Caco-2 (cell line): ENCODE measurements at places on chromosomes 1 and 21.

DNA sequence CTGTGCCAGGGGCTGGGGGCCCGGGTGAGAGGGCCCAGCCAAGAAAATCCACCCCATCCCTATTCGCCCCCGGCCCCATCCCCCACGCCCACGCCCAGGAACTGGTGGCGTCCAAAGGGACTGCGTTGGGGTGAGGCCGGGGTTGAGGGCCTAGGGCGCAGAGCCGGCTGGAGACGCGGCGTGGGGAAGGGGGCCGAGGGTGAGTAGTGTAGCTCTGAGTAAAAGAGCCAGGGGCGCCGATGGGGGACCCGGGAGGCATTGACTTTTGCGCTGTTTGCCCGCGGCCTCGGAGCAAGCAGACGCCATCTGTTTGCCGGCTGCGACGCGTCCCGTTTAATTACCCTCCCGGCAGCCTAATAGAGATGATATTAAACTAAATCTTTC, 3.5 kb upstream of the DMRTA2 start:
- no peak for DNase-seq

GRCh38 chr1:69569576-69570328, 2.0 kb downstream of the LRRC7 start:
- DNase-seq: no peak

GRCh38 chr1:43836267-43836951, 97.2 kb upstream of the ARTN start:
- no peak for DNase-seq

DNA sequence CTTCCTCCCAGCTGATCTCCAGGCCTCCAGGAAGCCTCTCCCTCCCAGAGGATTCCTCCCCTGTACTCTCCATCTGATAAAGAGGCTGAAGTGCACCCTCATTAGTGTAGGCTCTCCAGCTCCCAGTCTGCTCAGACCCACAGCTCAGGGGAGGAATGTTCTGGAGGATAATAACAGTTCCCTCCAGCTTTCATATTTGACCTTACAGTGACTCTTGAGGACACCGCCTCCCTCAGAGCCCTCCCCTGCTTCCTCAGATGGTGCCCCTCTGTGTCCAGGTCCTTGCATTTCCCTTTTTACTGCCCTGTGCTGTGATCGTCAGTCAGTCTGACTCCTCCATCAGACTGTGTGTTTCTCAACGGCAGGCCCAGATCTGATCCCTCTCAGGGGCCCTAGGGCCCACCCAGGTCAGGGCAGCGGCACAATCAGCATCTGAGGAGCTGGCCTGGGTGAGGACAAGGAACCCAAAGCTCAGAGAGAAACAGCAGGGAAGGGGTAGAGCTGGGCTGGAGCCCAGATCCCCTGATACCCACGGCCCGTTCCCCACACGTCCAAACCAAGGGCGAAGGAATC, 1.1 kb upstream of the SHISAL2A start:
- DNase-seq: no peak

GRCh38 chr1:5637171-5637570, 355.1 kb downstream of the NPHP4 start:
- DNase-seq: no peak

DNA sequence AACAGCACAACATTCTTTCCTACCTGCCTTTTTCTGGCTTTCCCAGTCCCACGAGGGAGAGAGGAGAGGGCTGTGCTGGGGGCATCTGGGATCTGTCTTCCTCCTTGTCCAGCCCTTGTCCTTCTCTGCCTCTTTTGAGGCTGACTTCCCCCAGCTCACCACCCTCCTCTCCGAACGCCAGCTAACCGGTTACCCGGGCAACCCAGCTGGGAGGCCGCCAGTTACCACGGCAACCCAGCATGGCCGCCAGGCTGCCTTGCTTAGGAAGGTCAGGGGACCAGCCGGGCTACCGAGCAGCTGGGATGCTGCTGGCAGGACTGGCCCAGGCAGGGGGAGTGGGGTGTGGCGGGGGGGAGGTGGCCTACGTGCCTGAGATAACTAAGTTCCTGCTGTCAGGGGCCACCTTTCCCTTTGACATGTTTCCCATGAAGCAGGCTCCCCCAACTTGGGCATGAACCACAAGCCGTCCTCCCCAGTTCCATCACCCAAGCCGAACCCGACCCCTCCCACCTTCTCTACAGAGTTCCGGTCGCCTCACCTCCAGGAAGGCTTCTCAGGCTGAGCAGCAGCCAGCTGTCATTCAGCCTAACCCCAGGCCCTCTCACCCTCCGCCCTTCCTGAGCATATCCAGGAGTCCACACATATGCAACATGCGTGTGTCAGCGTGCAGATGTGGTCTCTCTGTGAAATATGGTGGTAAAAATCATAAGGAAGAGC, 8.7 kb downstream of the PLEKHA6 start:
- peak; percentile 42 for DNase-seq

GRCh38 chr1:1544544-1544943, 4.1 kb upstream of the TMEM240 start:
- DNase-seq: no peak

- no peak for DNase-seq
Measured at GRCh38 chr1:14482784-14483450, 115.6 kb upstream of the KAZN start.

GRCh38 chr1:204222764-204223055, 8.9 kb upstream of the GOLT1A start:
- no peak for DNase-seq

DNA sequence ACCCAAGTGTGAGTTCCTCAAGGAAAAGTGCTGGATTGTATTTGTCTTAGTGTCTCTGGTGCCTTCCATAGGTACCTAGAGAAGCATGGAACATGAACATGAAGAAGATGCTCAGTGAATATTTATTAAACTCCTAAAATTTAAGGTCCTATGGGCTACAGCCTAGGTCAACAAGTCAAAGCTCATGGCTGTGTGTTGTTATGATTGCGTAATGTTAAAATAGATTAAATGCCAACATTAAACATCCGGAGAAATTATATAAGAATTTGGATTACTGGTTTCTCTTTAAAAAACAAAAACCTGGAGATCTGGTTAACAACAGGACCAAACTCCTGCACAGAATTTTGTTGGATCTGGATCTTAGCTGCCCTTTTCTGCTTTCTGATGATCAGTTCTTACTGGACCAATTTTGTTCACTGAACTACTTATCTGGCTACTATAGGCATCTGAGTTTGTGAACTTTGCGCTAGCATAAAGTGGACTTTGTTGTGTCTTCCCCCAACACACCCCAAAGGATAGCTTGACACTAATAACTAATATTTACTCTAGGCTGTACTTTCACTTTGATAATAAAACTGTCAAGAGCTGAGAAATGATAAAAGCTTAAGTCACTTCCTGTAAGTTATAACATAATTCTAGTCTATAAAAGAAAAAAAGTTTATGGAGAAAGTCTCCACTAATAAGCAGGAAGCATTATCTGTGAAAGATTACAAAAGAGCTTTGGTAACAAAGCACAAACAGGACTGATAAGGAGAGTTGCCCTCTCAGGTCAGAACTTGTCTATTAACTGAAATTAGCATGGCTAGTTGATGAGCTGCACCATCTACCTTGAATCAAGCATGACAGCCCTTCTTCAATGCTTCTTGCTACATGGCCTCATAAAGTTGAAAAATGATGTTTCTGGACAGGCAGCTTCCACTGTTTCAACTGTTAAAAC, 20.7 kb downstream of the F5 start:
- DNase-seq: no peak

DNA sequence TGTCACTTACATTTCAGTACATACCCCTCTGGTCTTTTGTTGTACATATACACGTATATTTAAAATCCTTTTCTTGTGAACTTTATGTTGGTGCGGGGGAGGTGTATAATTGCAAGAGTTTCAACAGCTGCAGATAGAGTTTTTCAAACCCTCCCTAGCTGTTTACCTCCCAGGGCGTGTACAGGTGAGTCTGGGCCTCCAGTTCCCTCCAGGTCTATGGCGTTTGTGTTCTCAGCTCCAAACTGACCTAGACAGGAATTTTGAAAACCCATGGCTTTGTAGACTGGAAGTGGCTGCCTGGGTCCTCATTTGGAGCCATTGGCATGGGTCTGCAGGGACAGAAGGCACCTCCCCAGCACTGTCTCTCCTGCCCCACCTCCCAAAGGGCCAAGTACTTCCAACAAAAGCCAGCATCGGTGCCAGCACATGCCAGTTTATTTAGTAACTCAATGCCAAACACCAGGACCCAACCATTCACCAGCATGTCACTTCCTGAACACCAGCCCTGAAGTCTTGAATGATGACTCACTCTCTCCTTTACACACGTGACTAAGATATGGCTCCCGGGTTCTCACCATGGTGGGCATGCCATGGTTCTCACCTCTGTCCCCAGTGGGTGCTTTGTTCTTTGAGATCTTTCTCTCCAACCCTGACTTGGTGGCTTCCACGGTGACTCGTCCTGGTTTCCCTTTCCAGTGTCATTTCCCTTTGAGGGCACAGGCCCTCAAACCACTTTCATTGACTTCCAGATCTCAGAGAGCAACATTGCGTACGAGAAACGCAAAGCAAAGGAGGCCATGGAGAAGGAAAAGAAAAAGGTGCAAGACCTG, 57.3 kb upstream of the EFHD2 start:
- no peak for DNase-seq

- DNase-seq: no peak
Measured at GRCh38 chr1:238329671-238330070, 438.9 kb upstream of the ZP4 start.

DNA sequence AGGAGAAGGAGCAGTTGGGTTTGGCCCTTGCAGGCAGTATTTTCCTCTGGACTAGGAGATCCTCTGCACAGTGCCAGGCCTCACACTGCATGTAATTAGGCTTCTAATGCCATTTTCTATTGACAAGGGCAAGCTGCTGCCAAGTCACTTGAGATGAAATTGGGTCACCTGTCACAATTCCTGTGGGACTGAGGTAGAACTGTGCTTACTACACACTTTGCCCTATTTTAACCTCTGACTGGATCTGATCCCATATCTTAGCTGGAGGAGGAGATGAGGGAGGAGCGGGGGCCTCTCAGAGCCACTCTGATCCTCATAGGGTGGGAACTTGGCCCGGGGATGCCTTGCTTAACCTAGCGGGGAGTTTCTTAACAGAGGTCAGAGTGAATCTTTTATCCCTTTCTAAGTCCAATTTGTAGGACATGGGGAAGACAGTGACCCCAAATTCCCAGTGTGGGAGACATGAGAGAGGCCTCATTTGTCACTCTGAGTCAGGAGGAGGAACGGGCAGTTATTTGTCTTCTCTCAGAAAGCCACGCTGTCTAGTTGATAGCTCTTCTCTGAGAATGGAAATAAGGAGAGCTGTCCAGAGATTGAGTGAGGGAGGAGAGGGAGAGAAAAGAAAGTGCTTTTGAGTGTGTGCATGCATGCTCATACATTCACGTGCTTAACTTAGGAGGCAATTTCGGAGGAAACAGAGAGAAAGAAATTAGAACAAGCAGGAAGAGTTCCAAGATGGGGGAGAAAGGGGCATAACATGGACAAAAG, 121.3 kb downstream of the CACNA1E start:
- no peak for DNase-seq

DNA sequence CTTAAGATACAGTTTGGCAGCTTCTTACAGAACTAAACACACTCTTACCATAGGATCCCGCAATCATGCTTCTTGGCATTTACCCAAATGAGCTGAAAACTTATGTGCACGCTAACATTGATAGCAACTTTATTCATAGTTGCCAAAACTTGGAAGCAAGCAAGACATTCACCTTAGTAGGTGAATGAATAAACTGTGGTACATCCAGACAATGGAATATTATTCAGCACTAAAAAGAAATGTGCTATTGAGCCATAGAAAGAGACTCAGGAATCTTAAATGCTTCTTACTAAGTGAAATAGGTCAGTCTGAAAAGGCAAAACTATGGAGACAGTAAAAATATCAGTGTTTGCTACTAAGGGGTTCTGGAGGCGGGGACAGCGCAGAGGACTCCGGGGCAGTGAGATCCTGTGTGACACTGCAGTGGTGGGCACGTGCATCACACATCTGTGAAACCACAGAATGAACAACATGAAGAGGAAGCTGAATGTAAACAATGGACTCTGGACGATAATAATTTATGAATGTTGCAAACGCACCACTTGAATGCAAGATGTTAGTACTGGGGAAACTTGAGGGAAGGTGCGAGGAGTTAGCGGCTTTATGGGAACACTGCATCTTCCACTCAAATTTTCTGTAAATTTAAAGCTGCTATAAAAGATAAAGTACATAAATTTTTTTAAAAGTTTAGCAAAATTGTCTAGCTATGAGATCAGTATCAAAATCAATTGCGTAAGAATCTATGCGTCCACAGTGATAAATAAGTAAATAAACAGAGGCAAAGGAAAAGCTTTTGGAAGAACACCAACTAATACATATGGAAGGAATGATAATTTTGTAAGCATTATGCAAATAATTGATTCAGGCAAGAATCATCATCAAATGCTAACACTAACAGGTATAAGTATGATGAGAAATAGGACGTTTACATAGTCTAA, 15.4 kb upstream of the SPATC1L start:
- no peak for DNase-seq
